NCI-H1048 (cell line): ENCODE measurements at places on chromosomes 16 and 17.

DNA sequence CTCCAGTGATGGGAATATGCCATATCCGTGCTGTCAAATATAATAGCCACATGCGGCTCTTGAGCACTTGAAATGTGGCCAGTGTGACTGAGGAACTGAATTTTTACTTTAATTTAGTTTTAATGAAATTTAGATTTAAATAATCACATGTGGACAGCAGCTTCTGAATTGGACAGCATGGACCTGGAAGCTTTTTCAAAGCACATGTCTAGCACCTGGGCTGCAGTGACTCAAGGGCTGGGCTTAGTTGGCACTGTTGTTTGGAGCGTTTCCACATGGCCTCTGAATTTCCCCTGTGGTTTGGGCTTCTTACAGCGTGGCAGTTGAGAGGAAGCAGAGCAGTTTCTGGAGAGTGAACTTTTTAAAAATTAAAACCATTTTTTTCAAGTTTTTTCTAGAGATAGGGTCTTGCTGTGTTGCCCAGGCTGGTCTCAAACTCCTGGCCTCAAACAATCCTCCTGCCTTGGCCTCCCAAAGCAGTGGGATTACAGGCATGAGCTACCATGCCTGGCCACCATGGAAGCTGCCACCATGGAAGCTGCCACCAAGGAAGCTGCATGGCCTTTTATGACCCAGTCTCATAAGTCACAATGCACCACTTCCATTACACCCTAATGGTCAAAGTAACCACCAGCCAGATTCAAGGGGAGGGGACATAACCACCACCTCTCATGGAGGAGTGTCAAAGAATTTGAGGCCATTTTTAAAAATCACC, 6.7 kb upstream of the TOB1 start:
- no peak for DNase-seq

GRCh38 chr16:80899809-80900592, 95.6 kb upstream of the CDYL2 start:
- DNase-seq: no peak

DNA sequence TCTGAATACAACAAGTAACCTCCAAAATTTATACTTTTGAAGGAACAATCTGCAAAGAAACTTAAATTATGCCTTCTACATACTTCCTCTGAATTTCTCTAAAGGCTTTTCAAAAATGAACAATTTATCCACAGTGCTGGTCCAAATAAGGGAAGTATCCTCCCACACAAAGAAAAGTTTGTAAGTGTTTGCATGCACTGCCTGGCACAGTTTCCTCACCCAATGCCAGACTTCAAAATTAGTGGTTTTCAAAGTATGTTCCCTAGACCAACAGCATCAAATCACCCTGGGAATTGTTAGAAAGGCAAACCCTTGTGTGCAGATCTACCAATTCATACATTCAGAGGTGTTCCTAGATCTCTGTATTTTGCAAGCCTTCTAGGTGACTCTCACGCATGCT, 82.5 kb downstream of the PCTP start:
- no peak for DNase-seq

GRCh38 chr16:16018705-16019104, 69.3 kb downstream of the ABCC1 start:
- no peak for DNase-seq

GRCh38 chr16:23999663-24000062, 163.9 kb downstream of the PRKCB start:
- DNase-seq: no peak

GRCh38 chr17:75341784-75342486, 52.7 kb upstream of the SLC25A19 start:
- DNase-seq: no peak

DNA sequence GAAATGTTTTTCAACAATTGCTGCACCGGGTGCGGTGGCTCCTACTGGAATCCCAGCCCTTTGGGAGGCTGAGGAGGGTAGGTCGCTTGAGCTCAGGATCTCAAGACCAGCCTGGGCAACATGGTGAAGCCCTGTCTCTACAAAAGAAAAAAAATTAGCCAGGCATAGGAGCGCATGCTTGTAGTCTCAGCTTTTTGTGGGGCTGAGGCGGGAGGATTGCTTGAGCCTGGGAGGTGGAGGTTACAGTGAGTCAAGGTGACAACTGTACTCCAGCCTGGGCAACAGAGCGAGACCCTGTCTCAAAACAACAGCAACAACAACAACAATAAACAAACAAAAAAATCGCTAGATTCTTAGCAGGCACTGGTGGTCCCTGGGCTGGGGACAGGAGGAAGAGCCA, 28.5 kb downstream of the IL21R start:
- no peak for DNase-seq

GRCh38 chr16:79770244-79771064, 169.9 kb upstream of the MAF start:
- DNase-seq: peak; percentile 57

DNA sequence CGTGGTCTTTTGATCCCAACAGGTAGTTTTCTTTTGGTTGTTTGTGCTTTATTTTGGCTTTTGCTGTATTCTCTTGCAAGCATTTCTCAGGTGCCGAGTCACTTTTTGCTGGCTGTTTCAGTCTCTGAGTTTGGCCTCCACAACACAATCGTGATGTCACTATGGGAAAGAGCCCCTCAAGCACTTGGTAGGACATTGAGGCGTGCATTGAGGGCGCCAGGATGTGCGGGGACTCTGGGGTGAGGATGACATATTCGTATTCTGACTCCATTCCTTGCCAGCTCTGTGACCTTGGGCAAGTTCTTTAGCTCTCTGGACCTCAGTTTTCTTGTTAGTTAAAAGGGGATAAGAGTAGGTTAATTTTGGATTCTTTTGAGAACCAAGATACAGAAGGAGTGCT, 13.0 kb downstream of the KSR1 start:
- no peak for DNase-seq

DNA sequence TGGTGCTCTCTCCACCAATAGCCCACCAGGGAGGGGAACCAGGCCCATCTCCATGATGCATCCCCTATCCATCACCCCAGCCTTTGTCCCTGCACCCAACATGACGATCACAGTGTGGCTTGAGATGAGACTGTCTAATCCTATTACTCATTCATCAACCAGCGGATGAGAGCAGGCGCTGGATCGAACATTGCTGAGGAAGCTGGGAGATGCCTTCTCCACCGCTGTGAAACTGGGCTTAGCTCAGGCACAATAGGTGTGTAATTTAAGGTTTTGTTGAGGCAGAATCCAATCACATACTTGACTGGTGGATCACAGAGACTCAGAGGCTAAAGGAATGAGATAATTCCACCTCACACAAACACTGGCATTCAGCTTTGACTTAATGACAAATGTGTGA, 64.6 kb upstream of the IRX3 start:
- DNase-seq: no peak

GRCh38 chr17:61414141-61414935, 14.7 kb downstream of the TBX2 start:
- DNase-seq: no peak

- no peak for DNase-seq
Observed at GRCh38 chr17:74237321-74237720, 23.9 kb downstream of the TTYH2 start.

DNA sequence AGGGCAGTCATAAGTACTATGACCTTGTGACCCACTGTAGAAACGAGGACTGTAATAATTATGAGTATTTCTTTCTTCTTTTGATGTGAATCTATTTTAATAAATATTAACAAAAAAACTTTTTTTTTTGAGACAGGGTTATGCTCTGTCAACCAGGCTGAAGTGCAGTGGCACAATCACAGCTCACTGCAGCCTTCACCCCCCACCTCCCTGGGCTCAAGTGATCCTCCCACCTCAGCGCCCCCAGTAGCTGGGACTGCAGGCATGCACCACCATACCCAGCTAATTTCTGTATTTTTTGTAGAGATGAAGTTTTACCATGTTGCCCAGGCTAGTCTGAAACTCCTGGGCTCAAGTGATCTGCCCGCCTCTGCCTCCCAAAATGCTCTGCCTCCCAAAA, 32.6 kb downstream of the SCPEP1 start:
- DNase-seq: no peak

DNA sequence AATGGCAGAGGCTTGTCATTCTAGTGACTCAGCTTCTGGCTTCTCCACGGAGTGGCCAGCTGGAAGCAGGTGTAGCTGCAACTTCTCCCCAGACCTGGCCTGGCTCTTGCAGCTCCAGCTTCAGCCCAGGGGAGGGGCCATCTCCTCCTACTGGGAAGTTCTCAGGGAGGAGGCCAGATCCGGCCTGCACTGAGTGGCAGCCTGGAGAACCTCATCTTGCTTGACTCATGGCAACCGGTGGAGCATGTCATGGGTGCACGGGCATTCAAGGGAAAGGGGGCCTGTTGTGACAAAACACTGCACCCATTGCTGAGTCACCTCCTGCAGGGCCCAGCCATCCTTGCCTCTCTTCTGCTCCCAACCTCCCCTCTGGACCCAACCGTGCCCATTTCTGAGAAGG, 273.9 kb upstream of the MAF start:
- no peak for DNase-seq

- DNase-seq: no peak
Observed at GRCh38 chr17:1577182-1577581, 14.6 kb upstream of the PITPNA start.

- no peak for DNase-seq
Observed at GRCh38 chr16:56282451-56282850, 91.2 kb downstream of the GNAO1 start.
